ENCODE measurements at places on chromosomes 4 and X.

DNA sequence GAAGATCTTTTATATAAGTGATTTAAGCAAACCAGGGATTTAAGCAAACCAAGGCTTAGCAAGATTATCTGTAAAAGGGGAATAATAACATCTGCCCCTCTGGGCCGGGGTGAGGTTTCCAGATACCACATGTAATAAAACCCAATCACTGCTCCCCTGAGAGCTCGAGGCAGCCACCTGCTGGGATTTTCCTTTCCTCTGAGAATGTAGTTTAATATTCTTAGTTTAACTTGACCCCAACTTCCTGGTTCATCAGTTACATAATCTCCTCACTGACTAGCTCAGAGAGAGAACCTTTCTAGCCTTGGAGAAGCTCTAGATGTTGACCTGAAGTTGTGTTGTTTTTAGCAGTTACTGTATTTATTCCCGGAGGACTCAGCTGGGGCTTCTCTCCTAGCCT, 322.4 kb downstream of the ARHGAP10 start:
- DNase-seq = no peak

DNA sequence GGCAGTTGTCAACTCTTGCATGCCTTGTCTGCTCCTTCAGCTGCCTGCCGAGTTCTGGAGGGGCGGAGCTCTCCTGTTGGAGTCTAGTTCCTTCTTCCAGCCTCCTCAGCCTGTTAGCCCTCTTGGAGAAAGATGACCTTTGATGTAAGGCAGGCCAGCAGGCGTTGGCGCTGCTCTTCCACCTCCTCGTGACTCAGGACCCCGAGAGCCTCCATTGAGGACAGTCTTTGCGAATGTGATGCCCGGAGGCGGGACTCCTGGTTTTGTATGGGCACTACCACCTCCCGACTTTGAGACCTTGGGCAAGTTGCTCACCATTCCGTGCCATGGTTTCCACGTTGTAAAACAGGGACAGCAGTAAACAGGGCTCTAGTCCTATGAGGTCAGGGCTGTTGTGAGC, 108.3 kb downstream of the TENM3 start:
- no peak for DNase-seq

DNA sequence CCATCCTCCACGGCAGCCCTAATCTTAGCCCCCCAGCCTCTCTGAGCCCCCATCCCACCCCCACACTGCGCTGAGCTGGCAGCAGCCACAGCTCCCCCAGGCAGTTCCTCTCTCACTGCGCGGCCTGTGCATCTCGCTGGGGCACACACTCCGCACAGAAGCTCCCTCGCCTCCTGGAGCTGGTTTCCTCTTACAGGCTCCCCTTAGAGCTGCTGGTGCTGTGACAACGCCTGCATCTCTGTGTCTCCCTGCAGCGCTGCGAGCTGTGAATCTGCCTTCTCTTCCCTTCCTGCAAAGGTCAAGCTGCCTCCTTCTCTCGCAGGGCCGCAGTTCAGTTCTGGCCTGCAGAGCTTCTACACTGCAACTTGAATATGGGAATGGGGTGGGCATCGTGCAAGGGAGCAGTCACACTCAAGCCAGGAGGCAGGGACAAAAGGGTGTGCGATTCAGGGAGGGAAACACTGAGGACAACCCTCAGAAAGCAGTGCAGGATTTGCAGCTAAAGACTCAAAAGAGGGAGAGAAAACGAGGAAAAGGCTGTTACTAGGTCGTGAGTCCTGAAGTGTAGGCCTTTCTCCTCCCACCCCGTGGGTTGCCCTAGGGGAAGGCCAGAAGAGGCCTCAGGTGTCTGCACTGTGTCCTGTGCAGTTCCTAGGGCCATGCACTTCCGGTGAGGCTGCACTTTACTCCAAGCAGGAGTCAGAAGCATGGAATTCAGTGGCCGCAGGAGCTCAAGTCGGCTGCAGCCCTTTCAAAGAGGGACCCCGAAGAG, 87.0 kb downstream of the BCOR start:
- no peak for DNase-seq

DNA sequence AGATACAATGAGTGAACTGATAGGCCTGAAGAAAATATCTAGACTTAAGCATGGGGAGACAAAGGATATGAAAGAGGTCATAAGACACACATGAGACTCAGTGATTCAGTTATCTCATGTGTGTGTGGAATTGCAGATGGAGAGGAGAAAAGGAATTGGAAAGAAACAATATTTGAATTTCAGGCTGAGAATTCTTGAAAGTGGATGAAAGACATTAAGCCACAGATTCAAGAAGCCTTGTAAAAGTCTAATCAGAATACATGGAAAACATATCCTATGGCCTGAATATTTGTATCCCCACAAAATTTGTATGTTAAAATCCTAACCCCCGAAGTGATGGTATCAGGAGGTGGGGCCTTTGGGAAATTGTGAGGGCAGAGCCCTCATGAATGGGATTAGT, 28.3 kb downstream of the NSUN7 start:
- DNase-seq = no peak

DNA sequence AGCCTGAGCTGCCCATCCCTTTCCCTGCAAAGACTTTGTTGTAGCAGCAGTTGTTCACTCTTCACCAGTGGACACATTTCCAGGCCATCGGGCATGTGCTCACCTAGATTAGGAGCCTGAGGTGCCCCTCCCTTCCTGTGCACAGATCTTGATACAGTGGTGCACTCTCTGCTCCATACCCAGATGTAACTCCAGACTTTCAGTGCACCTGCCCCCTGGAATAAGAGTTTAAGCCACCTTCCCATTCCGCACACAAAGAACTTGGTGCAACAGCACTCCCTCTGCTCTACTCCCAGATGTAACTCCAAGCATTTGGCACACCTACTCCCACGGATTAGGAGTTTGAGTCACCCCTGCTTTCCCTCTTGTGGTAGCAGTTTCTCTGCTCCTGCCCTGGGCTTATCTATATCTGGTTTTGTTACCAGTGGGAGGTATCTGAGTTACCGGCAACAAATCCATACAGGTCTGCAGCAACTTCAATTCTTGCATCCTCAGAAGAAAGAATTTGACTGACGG, 36.0 kb upstream of the PLK4 start:
- DNase-seq = no peak

GRCh38 chr4:78799551-78800495, 23.7 kb downstream of the BMP2K start:
- DNase-seq = no peak

- no peak for DNase-seq
Observed at GRCh38 chrX:69243276-69243675, 78.0 kb upstream of the PJA1 start.

DNA sequence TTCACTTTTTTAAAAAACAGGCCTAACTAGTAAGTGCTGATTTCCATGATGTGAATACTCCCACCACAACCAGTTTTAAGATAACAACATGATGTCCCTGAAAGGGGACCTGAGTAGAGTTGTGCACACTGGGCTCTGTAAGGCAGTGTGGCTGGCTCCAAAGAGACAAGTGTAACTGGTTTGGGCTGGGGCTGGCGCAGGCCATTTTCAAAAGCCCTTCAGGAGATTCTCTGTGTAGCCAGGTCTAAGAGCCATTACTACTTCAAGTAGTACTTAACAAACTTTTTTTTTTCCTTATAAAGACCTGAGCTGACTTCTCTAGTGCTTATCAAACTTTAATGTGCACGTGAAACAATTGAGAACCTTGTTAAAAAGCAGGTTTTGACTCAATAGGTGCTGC, 4.3 kb downstream of the QRFPR start:
- DNase-seq = no peak

GRCh38 chrX:3184176-3184930, 143.1 kb downstream of the ARSF start:
- no peak for DNase-seq

All from D721Med (cell line).